Stimulated activated CD8-positive, alpha-beta memory T cell treated with anti-CD3 and anti-CD28 coated beads, Interleukin-7, amount 100 ng/mL, for 1 hour (primary cell): ENCODE measurements at places on chromosomes 5 and 9.

- no peak for DNase-seq
Measured at GRCh38 chr5:68644971-68645370, 429.4 kb downstream of the PIK3R1 start.

DNA sequence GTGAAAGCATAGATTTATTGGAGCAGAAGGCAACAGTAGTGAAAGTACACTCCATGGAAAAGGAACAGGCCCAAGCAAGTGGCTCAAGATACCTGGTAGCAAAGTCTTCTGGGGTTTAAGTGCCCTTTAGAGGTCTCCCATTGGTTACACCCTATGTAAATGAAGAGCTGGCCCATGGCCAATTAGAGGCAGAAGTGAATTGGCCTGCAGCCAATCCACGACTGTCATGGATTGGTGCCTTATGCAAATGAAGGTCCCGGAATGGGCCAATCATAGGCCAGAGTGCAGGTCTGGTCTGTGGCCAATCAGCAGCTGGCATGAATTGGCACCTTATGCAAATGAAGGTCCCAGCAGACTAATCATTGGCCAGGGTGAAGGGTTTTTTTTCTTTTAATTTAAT lies 64.2 kb upstream of the PCSK5 start:
- no peak for DNase-seq

DNA sequence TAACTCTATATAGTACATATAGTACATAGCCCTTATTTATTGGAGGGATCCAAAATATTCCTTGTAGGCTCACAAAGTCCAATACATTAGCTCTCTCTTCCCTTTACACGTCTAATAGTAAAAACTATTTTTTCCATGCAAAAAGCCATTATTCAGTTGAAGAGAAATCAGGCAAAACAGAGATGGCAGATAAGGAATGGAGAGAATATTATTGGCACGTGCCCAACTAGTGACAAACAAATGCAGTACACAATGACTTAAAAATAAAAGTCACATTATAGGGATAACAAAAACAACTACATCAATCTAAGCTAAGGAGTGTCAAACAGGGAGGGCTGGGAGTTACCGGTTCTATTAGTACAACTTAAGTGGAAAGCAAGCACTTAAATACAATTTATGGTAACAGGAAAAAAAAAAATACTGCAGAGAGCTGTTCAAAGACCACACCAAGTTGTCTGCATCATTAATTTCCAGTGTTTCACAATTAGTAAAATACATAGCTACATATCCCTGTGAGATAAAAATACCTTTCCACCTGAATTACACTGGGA lies 4.1 kb upstream of the SCAI start:
- no peak for DNase-seq

DNA sequence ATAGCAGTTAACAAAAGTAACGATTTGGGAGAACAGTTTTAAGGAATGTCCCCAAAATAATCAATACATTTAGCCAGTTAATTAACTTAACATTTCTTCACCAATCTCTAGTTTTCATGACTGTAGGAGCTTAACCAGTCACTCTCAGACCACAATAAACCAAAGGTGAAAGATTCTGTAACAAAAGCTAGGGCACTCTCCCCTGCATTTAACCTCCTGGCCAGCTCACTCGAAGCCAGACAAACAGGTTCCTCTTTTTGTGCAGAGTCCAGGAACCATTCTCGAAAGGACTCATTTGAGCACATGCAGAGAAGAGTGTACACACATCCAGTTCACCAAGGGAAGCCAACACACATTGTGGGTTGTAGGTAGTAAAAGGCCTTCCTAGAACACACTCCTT lies 6.5 kb downstream of the IL7R start:
- no peak for DNase-seq

- no peak for DNase-seq
Measured at GRCh38 chr5:164809821-164810220, 1304.4 kb downstream of the MAT2B start.

DNA sequence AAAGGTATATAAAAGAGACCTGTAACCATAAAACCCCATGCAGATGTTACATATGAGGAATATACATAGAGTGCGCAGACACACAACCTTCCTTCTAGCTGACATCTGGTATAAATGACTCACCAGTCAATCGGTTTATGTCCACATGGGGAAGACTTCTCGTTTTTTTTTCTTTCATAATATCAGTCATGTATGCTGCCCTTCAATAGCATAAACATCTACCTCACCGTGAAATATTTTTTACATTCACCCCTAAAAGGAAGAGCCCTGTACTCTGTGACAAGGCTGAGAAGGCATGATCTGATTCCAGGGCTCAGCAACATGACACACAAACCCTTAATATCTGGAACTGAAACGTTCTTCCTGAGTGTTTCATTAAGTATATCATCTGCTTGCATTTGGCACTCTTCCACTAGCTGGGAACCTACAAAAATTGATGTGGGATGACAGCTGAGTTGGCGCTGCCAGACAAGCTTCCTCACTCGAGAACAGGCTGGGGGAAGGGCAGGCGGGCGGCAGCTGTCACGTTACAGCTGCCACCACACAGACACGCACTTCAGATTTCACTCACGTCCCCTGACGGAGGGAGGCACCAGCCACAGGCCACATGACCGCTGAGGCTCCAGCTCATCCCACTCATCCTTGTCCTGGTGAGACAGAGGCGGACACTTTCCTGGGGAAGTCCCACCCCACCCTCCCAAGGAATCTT lies 74.2 kb downstream of the SHB start:
- no peak for DNase-seq

GRCh38 chr5:136906545-136906944 lies 541.2 kb upstream of the TRPC7 start:
- no peak for DNase-seq

DNA sequence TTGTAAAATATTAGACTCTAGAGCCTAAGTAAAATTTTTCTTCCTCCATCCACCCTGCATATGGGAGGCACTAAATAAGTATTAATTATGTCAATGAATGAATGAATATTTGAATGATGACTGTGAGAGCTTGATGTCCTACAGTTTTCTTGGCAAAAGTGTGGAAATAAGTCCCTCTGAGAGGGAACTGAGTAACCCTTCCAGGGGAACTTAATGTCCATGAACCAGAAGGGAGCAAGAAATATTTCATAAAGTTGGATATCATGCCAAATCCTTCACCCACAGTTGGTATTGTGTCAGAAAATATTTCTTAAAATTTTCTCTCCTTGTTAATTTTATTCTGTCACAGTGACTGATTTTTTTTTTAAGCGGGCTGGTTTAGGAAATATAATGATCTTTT lies 36.6 kb downstream of the NNT start:
- DNase-seq = no peak

GRCh38 chr9:108278341-108278740 lies 577.4 kb downstream of the ACTL7B start:
- DNase-seq = no peak

DNA sequence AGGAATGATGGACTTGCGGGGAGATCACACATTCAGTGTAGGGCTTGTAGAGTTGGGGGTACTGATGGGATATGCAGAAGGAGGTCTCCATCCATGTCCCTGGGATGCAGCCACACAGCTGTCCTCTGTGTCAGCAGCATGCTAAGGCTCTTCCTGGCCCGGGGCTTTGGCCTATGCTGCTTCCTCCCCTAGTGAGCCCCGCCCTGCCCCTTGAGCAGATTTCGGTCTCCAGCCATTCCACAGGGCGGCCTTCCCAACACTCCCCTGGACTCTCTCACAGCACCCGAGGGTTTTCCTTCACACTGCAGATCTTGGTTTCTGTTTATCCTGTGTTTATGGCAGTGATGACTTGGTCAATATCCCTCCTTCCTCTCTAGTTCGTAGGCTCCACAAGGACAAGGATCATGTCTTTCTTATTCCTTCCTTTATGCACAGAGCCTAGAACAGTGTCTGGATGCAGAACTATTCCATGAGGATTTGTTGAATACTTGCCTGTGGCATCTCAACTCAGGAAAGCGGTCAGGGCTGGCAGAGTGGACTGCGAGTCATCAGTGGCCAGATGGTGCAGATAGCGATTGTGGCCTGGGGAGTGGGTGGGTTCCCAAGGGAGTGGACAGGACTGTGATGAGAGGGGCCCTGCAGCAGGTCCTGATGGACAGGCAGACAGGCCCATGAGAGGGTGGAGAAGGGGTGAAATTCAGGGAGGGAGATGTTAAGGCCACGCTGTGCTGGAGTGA lies 114.2 kb downstream of the RGS3 start:
- no peak for DNase-seq

DNA sequence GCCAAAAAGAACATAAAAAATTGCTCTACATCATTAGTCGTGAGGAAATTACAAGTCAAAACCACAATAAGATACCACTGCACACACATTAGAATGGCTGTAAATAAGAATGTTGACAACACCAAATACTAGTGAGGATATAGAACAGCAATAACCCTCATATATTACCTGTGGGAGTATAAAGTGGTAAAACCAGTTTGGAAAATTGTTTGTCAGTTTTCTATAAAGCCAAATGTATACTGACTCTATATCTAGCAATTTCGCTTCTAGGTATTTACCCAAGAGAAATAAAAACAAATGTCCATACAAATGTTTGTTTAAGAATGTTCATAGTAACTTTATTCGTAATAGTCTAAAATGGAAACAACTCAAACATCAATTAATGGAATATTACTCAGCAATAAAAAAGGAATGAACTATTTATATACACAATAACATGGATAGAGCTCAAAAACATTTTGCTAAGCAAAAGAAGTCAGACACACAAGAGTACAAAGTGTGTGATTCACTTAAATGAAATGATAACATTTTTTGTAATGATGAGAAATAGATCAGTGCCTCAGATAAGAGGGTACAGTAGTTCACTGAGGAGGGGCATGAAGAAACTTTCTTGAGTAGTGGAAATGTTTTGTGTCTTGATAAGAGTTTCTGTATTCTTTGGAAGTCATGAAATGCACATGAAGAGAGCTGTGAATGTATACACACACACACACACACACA lies 219.6 kb upstream of the ZNF462 start:
- no peak for DNase-seq

- no peak for DNase-seq
Measured at GRCh38 chr5:57937025-57937424, 454.4 kb upstream of the ACTBL2 start.

DNA sequence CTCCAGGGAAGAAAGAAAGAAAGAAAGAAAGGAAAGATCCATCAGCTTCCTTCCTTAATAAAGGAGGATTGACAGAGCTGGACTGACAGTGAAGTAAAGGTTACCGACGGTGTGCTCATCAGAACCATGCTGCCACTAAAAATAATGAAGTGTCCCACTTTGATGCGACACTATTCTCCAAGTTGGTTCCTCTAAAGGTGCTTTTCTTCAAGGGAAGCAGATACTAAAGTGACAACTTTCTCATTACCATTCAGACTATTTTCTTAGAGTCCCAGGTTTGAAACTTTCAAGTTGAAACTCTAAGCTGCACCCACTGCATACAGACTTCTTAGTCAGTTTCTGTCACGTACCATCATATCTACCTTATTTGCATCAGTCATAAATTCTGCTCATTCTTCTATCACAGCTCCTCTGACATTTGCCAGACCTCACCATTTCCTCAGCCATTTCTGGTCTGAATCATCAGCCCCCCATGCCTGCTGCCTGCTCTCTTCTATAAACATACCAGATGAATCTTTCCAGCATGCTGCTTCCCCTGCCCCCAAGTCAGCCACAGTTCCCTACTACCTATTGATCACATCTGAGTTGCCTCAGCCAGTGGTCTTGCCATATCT lies 177.6 kb downstream of the DEPDC1B start:
- no peak for DNase-seq

GRCh38 chr5:128782446-128782845 lies 182.8 kb upstream of the SLC27A6 start:
- no peak for DNase-seq

- no peak for DNase-seq
Measured at GRCh38 chr9:120711354-120711753, 2.9 kb downstream of the MEGF9 start.

DNA sequence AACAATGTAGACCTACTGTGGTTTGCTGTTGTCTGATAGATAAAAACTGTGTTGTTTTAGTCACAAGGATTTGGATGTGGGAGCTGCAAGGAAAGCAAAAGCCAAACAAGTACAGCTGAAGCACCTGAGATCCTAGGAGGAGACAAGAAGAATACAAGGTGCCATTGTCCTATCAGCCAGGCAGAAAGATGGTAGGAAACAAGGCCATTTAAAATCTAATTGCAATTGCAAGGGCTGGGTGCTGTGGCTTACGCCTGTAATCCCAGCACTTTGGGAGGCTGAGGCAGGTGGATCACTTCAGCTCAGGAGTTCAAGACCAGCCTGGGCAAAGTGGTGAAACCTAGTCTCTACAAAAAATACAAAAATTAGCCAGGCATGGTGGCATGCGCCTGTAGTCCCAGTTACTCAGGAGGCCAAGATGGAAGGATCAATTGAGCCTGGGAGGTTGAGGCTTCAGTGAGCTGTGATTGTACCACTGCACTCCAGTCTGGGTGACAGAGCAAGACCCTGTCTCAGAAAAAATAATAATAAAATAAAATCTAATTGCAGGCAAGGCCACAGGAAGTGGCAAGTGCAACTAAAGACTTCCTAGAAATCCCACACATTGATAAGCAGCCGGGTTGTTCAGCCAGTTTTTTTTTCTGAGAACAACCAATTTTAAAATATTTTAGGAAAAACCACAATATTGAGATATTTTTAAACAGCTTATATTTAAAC lies 22.6 kb downstream of the DOCK8 start:
- no peak for DNase-seq
